H7 (cell line): ENCODE measurements at places on chromosomes 2 and 18.

- DNase-seq = no peak
Observed at GRCh38 chr18:35892118-35892517, 80.4 kb upstream of the RMP24 start.

DNA sequence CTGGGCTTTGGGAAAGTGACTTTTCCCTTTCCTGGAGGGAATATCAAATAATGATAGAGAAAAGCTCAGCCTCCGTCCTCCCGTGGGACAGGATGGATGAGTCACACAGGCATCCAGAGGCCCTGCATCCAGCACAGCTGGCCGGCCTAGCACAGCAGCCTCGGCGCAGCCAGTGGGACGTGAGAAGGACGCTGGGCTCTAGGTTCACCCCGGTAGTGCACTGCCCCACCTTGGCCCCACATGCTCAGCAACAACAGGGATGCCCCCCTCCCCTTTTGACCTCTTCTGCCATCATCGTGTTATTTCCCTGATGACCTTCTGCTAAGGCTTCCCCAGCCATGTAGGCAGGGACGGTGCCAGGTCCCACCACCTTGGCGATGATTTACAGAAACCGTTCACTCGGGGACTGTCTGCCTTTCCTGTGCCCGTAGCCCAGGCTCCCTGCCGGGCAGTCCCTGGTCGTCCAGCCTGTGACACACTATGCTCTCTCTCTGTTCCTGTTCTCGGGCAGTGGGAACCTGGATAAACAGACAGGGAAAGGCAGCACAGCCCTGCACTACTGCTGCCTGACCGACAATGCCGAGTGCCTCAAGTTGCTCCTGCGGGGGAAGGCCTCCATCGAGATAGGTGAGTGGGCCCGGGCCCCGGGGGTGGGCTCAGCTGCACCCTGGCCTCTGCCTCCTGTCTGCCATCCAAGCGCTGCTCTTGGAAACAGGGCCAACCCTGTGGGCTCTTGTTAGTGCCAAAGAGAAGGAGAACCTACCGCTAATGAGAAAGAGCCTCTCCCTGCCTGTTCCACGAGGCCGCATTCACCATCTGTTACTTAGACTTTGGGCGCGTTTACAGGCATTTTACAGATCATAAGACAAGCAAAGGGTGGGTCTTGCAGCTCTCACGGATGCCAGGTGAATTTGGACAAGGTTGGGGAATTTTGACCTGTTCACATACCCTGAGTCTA, 44.6 kb downstream of the ITGB1BP1 start:
- peak; percentile 56 for DNase-seq

DNA sequence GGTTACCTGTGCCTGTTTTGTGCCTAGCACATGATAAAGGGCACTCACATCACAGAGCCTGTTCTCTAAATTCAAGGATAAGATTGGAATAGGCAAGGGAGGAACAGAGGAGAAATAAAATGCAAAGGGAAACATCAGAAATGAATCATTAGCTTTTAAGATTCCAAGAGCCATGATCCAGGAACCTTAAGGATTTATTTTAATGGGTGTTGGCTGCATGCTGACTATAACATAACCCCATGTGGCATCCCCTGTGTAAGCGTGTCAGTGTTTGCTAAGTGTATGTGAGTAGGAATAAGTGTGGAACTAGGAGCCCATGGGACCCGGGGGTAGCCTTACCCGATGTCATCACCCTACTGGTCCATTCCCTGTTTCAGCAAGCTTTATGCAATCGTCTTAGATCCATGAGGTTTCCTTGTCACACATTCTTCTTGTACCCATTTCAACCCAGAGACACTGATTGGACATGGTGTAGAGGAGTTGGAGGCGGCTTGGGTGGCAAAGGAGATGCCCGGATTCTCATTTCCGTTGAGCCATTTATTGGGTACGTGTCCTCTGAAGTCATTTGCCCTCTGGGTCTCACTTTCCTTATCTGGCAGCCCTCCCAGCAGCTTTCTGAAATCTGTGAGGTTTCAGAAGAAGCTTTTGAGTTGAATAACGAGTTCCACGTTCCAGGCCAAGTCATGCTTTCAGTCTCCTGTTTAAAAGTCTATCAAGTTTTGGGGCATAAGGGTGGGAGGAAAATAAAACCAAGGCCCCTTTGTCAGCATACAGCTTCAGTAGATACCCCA, 117.0 kb downstream of the MGAT5 start:
- DNase-seq = no peak

DNA sequence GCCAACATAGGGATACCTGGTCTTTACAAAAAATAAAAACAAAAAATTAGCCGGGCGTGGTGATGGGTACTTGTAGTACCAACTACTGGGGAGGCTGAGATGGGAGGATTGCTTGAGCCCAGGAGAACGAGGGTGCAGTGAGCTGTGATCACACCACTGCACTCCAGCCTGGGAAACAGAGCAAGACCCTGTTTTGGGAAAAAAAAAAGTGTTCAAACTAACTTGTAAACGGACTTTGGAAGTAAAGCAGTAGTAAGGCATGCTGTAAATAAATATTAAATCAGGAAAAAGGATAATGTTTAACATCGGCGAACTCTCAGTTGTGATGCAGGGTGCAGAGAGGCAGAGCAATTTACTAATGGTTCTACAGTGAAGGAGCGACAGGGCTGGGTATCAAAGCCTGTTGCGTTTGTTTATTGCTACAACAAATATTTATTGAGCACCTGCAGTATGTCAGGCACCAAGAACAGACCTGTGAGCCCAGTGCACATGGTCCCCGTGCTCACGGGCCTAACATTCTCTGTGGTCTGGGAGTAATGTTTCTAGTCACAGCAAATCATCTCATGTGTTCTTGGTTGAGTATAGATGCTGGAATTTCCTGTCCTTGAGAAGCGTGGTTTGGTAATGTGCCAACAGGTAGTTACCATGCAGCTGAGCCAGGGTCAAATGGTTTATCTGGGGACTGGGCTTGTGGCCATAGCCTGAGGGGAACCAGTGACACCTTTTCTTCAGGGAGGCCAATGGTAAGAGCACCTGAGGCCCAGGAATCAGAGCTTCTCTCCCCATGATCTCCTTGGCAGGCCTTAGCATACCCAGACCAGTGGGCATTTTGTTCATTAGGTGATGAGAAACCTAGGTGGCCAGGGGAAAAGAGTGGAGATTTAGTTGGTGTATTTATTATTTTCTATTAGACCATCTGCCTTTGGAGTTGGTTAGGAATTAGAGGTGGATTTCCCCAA, 27.9 kb upstream of the GREB1 start:
- DNase-seq = no peak

DNA sequence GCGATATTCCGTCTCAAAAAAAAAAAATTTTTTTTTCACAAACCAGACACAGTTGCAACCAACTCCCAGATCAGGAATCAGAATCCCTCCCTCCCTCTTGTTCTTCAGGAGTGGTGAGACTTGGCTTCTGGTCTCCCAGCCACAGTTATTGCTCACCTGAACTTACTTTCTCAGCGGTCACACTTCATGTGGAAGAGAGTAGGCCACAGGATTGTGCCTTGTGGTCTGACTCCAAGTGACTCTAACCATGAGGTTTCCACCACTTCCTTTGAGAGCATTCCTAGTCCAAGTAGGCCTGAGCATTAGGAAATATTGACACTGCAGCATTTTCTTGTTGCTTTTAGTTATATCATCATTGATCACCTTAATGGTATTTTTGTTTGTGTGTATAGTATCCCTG, 12.1 kb downstream of the FMNL2 start:
- DNase-seq = no peak

- DNase-seq = peak; percentile 41
Observed at GRCh38 chr2:190802129-190802528, 78.5 kb upstream of the GLS start.
